ENCODE measurements at places on chromosomes 12 and 14.

- no peak for DNase-seq
Measured at GRCh38 chr12:7434670-7435069, 9.3 kb downstream of the CD163L1 start.

DNA sequence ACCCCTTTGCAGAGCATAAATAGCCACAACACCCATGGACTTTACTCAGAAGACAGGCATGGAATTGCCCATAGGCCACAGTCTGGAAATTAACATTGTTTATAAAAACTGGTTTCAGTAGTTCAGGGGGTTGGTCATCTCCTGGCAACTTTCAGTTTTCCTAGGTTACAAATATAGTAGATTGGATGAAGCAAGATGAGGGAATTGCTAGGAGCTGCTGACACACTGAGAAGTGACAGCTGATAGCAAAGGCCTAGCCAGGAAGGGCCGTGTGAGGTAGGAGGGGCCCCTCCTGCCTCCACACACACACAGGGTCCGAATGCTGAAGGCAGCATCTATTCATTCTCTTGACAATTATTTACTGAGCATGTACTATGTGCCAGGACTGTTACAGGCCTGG lies 8.3 kb downstream of the GALNT16 start:
- DNase-seq, result no peak

- no peak for DNase-seq
Measured at GRCh38 chr14:99425272-99425681, 55.4 kb downstream of the SETD3 start.

DNA sequence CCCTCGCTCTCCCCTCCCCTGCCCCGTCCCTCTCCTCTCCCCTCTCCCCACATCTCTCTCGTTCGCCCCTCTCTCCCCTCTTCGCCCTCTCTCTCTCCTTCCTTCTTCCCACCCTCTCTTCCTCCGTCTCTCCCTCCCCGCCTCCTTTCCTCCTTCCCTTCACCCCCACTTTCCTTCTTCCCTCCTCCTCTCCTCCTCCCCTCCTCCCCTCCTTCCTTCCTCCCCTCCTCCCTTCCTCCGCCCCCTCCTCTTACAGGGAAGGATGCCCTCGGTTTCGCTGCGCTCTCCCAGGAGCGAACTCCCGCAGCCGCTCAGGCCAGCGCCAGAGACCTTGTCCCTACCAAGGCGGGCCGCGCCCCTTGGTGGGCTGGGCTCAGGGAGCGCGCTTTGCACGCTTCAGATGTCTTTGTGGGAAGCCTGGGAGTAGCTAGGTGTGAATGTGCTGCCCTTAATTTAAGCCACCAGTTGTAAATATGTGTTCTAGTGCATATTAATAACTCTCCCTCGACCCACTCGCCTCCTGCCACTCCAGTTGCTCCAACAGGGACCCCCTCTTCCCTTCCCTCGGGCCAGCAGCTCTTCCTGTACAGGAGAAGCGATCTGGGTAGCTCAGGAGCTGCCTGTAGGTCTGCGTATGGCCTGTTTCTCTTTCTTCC lies 13.3 kb upstream of the MAP3K9 start:
- DNase-seq, result no peak

DNA sequence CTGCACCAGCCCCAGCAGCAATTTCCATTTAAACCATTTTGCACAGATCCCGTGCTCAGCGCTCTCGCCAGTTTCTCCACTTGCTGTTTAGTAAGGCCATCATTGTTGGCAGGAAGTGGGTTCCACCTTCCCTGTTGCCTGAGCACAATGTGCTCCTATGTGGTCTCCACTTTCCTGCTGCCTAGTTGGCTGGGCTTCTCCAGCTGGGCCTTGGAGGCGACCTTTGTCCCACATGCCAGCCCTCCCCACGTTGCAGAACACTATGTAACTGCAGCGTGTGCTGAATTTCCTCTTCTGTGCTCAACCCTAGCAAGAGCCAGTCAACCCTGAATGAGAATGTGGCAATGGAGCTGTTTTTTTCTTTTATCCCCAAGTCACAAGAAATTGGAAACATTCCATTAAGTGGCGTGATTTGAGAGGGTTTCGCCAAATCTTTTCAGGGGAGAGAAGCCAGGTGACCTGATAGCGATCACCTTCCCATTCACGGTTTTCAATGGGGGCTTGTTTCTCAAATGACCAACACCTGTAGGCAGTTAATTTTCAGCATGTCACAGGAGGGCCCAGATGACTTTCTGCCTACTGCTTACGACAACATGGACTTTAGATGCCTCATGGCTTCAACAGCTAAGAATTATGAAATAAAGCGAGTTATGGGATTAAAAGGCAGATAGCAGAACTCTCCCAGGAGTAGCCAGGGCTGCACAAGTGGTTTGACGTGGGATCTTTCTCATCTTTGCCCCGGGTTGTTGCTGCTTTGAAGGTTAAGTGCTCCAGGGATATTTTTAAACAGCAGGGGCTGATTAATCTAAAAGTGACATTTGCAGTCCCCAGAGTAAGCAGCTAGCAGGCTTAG lies at the start of gene ACACB:
ACACB (plus strand) TSS at position 830 of the 853 bp plus-strand sequence. CDS start 22,819 bp downstream, outside the sequence.
- no peak for DNase-seq

DNA sequence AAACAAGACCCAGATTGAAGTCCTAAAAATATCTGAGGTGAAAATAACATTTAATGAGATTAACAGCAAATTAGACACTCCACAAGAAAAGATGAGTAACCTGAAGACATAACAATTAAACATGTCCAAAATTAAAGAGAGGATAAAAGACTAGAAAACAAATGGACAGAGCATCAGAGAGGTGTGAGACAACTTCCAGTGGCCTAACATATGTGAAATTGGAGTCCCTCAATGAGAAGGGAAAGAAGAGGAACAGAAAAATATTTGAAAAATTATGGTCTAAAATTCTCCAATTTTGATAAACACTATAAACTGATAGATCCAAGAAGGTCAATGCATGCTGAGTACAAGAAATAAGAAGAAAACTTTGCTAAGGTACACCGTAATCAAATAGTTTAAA lies 151.9 kb downstream of the KITLG start:
- no peak for DNase-seq

DNA sequence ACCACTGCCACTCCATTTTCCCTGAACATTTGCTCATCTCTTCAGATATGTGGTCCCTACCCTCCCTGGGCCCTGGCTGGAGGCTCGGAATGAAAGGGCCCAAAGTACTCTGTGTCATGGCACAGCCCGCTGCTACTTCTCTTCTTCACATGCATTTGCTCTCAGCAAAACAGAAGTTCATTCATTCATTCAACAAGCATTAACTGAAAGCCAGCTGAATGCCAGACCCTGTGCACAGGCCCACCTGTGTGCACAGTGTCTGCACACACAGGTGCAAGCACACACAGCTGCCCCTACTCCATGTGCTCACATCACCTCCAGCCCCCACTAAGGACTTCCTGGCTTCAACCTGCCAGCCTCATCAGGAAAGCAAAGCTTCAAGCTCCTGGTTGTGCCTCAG lies 7.8 kb downstream of the WNT1 start:
- no peak for DNase-seq

- peak; percentile 40 for DNase-seq
Measured at GRCh38 chr12:15580431-15580830, 208.8 kb downstream of the EPS8 start.

- no peak for DNase-seq
Measured at GRCh38 chr12:64385019-64385418, 5.5 kb downstream of the C12orf56 start.

GRCh38 chr12:114817571-114818425 lies 133.8 kb upstream of the TBX3 start:
- DNase-seq, result no peak

DNA sequence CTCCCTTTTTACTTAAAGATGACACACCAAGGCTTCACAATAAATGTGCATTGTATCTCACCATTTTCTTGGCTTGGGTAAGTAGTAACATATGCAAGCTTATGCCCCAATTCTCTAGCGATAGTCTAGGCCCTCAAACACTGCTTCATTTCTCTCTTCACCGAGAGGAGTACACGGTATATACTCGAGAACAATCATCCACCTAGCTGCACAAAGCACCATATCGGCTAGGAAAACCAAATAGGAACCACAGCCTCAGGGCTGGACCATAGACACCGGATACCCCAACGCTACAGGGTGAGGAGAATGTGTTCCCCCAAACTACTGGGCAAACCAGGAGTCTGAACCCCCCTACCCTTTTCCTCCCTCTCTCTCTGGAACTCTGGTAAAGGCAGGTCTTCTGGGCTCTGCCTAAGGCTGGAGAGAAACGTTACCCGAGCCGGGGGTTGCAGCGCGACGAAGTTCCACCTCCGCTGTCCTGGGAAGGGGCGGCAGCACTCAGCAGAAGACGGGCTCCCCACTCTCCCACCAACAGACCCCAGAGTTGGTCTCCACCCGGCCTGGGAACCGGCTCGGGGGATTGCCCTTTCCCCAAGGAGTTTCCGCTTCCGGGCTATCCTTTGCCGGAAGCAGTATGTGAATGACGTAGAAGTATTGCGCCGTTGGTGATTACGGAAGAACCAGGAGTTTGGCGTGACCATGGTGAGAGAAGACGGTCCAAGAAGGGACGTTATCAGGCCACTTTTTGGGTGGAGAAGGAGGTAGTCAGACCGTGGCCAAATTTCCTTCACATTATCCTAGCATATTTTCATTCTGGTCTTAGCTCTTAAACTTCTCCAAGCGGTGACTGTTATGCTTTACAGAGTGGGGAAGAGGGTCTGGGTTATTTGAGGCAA lies at the start of the genes AREL1 and FCF1:
AREL1 (minus strand) TSS at position 582 of the 896 bp plus-strand sequence. CDS start 27,465 bp downstream, outside the sequence.
FCF1 (plus strand) TSS at position 646 of the 896 bp plus-strand sequence; CDS start at position 700, 54 bp downstream.
- no peak for DNase-seq

DNA sequence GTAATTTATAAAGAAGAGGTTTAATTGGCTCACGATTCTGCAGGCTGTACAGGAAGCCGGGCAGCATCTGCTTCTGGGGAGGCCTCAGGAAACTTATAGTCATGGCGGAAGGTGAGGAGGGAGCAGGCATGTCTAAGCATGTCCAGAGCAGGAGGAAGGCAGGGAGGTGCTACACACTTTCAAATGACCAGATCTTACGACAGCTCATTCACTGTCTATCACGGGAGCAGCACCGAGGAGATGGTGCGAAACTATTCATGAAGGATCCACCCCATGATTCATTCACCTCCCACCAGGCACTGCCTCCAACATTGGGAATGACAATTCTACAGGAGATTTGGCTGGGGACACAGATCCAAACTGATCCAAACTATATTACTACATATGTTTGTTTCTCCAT lies 10.0 kb downstream of the SFSWAP start:
- no peak for DNase-seq

- DNase-seq, result no peak
Measured at GRCh38 chr14:89534902-89535685, 118.1 kb upstream of the FOXN3 start.

All from OCI-M1 (cell line).